SJCRH30 (cell line): ENCODE measurements at places on chromosomes 16 and 17.

DNA sequence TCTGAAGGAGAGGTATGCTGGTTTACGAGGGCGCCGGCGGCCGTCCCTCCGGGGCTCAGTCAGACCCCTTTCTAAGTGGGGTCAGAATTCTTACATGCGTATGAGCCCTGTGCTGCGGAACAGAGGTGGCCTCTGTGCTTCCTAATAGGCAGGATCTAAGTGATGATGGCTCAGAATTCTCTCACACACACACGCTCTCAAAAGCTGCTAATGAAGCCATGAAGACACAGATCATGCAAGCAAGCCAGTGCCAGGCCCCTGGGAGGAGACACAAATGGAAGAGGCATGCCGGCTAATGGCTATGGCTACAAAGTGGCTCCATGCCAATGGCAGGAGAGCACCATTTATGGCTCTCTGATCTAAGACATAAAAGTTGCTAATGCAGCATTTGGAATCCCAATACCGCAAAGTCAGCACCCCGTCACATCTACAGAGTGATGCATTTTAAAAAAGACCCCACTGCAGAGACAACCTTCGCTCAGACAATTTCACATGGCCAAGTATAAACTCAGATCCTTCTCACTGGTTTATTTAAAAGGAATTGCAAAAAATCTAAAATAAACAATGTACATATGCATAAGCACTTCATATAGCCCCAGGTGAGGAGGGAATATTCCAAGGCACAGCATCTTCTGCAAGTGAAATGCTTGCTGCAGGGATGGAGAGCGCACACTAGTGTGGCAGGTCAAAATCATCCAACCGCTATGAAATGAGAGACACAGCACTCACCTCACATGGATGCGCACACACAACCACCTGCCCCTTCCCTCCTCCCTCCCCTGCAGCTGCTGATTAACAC is 24.5 kb downstream of the NPLOC4 start:
- no peak for DNase-seq

DNA sequence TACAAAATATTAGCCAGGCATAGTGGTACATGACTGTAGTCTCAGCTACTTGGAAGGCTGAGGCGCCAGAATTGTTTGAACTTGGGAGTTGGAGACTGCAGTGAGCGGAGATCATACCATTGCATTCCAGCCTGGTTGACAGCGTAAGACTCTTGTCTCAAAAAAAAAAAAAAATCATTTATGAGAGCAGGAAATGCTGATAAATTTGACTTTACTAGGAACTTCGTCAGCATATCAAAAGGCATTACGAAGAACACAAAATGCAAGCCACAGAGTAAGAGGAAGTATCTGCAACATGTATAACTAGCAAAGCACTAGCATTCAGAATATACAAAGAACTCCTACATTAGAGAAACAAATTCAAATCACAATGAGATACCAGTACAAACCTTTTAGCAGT is 279.3 kb downstream of the ZFHX3 start:
- no peak for DNase-seq

- DNase-seq, result no peak
These were observed 23.8 kb downstream of the ARHGAP17 start for GRCh38 chr16:24991349-24991748.

GRCh38 chr17:53449324-53449723 is 373.4 kb upstream of the KIF2B start:
- no peak for DNase-seq

DNA sequence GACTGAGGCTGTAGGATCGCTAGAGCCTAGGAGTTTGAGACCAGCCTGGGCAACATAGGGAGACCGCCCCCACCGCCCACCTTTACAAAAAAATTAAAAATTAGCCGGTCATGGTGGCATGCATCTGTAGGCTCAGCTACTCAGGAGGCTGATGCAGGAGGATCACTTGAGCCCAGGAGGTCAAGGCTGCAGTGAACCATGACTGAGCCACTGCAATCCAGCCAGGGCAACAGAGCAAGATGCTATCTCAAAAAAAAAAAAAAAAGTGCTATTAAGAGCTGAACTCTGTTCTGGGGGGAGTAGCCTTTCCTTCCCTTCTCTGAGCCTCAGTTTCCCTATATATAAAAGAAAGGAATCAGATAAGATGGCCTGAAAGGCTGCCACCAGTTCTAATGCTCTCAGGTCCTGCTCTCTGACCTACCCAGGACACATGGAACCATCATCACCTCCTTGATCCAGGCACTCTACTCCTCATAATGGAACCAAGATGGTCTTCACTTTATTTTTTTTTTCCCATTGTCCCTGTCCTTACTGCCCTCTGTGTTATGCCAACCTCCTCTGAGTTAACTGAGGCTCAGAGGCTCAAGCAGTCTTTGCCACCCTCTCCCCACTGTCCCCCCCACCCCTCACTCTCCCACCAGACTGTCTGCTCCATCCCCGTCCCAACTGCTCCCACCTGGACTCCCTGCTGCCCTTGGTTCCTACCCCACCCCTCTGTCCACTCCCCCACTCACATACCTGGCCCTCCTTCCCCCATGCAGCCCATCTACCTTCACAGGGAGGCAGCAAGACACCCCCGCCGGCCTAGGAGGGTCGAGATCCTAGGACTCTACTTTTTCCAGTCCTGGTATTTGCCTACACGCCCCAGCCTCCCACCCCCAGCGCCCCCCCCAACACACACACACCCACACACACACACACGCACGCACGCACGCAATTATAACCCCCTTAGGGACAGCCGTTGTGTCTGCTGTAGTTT is 23.8 kb upstream of the EIF1 start:
- DNase-seq, result no peak

DNA sequence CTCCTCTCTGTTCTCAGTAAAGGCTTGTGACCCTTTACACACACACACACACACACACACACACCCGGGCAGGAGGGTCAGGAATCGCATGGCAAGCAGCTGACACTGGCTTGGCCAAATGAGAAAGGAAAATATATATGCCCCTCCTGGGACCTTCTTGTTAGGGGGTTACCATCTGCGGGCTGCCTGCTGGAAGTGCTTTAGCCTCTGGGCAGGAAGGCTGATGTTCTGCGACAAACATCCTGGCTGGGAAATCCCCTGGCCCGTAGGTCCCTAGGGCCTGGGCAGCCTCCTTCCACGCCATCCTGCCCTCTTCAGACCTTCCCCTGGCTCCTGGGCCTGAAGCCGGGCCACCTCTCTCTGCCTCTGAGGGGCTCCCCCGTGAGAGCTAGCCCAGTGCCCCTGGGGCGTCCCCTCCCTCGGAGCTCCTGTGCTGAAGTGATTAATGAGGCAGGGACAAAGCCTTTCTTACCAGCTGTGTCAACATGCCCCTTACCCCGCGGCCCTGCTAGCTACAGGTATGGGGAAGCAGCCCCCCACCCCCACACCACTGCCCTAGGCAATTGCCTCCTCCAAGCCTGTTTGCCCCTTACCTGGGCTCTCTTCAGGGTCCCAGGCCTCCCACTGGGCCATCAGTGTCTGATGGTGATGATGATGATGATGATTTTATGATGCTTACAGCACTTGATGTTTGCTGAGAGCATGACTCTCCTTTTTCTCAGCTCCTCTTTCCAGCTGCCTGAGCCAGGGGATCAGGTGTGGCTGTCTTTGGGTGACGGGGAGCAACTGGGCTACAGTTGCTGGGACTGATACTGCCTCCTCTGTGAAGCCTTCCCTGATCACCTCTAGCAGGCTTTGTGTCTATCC is 32.8 kb upstream of the ETV4 start:
- DNase-seq, result peak; percentile 72

GRCh38 chr16:80984124-80984892 is 22.4 kb downstream of the CMC2 start:
- no peak for DNase-seq

DNA sequence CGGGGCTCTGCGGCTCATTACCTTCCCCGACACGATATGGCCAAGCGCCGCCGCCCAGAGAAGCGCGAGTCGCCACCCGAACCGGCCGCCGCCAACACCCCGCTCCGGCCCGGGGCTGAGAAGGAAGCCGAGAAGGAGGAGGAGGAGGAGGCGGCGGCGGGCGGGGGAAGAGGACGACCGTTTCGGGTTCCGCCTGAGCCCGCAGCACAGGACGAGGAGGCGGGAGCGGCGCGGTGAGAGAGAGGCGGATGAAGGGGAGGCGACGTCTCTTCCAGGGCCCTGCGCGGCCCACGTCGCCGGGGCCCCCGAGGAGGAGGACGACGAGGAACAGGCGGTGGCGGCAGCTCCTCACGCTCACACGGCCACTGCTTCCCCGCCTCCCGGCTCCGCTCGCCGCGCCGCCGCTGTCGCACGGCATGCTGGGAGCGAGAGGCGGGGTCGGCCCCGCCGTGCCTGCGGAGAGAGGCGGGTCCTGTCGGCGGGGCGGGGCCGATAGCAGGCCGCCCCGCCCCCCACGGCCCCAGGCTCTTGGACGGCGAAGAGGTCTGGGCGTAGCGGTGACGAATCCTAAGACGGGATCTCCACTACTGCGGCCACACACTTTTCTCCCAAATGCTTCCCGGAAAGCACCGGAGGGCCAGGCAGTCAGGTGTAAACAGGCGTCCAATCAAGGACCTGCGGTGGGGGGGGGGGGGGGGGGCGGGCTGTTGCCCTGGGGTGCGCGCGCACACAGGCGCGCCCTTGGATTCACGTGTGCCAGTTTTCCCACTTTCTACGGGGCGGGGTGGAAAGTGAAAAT is 97.3 kb upstream of the METTL9 start:
- peak; percentile 90 for DNase-seq
